ENCODE measurements at places on chromosomes 16 and 17. TPM values are rescaled to one million over a fixed set of nuclear protein-coding genes. Genes with fewer than 3 reads are reported as not detected.
A peak's percentile ranks its signal among the peaks of the same experiment; 100 is the strongest.

Gene NPIPA2
- 3.6 TPM for total RNA-seq

Gene CREBBP
- total RNA-seq: 33.5 TPM

GRCh38 chr16:53752560-53752959, 48.6 kb downstream of the FTO start:
- H3K36me3 ChIP-seq: no peaks in the 10 kb centered on the region
- DNase-seq: no peak
- no peaks in the 10 kb centered on the region for H3K27me3 ChIP-seq
- no peak overlapping the region for H3K4me3 ChIP-seq

GRCh38 chr16:47966325-47966724, 189.5 kb downstream of the ABCC12 start:
- H3K4me1 ChIP-seq: no peaks in the 10 kb centered on the region
- DNase-seq: no peak
- no peak overlapping the region for H3K27ac ChIP-seq
- H3K27me3 ChIP-seq: peaks cover 5% of the 10 kb centered on the region
- no peak overlapping the region for H3K4me3 ChIP-seq
- no peaks in the 10 kb centered on the region for H3K36me3 ChIP-seq

Gene MAF
- total RNA-seq: 11.5 TPM

GRCh38 chr16:59567496-59567895, 833.4 kb upstream of the GOT2 start:
- no peaks in the 10 kb centered on the region for H3K4me1 ChIP-seq
- H3K4me3 ChIP-seq: no peak overlapping the region
- no peaks in the 10 kb centered on the region for H3K27me3 ChIP-seq
- H3K36me3 ChIP-seq: no peaks in the 10 kb centered on the region

DNA sequence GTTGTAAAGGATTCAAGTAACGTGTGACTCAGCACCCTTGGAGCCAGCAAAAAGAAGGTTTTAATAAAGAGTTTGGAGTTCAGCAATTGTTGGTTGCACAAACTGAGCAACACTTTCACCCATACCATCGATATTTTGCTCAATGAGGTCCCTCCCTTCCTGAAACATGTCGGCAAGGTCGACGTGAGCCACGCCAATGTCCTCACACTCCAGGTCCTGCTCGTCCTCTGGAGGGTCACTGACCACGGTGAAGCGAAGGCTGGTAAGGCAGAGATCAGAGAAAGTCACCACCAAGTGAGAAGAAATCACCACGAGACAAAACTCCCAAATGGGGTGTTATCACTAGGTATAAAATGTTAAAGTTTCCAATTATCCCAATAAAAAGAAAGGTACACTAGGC, 98.3 kb downstream of the RPGRIP1L start:
- no peaks in the 10 kb centered on the region for H3K36me3 ChIP-seq
- no peak overlapping the region for H3K27ac ChIP-seq
- no peaks in the 10 kb centered on the region for H3K27me3 ChIP-seq

GRCh38 chr16:53817812-53818550, 114.0 kb downstream of the FTO start:
- H3K27ac ChIP-seq: no peak overlapping the region
- H3K27me3 ChIP-seq: no peaks in the 10 kb centered on the region
- DNase-seq: no peak

Gene TBC1D3L
- total RNA-seq: 4.5 TPM

DNA sequence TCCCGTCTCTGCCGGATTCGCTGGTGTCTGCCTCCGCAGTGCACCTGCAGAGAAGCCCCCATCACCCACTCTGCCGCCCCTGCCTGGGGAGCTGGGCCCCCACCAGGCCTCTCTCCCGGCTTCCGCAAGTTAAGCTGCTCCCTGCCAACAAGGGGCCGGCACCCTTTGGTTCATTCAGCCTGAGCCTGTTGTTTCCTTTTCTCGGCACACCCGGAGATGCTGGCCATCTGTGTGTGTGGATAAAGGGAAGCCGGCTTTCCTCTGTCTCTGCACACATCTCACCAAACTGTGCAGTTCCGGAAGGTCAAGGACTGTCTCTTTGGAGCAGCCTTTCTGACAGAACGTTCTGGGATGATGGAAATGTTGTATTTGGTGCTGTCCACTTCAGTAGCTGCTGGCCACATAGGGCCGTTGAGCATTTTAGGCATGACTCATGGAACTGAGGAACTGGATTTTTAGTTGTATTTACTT, 6.8 kb downstream of the MAPK8IP3 start:
- peak overlapping the region; percentile 23 for H3K27ac ChIP-seq
- H3K27me3 ChIP-seq: no peaks in the 10 kb centered on the region
- H3K36me3 ChIP-seq: no peaks in the 10 kb centered on the region

Measured in left ventricle myocardium inferior (tissue), 1 donor.